ENCODE measurements at places on chromosomes 2 and 18.

DNA sequence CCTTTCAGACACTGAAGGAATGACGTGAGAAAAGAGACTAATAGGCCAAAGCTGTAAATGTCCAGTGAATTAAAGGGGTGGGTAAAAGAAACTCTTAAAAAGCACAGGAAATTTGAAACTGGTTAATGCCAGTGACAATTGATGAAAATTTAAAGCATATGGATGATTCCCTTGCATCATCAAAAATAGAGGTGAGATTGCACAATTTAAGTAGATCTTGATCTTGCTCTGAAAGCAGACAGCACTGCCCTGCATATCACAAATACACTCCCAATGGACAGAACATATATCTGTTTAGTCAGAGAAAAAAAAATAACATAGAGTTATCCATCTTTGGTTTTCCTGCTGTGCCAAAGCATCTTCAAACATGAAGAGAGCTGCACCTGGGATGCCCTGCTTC is 86.7 kb upstream of the UBE2E3 start:
- no peak for DNase-seq

GRCh38 chr2:100527440-100528015 is 35.3 kb upstream of the PDCL3 start:
- DNase-seq = no peak

DNA sequence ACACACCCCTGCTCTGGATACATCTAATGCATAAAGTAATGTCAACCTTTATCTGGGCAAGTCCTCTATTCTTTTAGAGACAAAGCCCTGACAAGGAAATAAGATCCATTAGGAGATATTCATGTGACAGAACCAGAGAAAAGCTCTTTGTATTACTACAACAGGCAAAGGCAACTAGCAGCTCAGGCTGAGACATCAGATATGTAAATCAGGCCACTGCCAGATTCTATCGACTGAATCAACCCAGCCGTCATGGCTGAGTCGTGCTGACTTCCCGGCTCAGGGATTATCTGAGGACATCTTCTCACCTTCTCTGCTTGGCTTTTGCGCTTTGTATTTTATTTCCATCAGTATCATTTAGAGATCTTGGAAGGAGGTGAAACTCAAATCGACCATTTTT is 294.5 kb downstream of the PLCL1 start:
- no peak for DNase-seq

DNA sequence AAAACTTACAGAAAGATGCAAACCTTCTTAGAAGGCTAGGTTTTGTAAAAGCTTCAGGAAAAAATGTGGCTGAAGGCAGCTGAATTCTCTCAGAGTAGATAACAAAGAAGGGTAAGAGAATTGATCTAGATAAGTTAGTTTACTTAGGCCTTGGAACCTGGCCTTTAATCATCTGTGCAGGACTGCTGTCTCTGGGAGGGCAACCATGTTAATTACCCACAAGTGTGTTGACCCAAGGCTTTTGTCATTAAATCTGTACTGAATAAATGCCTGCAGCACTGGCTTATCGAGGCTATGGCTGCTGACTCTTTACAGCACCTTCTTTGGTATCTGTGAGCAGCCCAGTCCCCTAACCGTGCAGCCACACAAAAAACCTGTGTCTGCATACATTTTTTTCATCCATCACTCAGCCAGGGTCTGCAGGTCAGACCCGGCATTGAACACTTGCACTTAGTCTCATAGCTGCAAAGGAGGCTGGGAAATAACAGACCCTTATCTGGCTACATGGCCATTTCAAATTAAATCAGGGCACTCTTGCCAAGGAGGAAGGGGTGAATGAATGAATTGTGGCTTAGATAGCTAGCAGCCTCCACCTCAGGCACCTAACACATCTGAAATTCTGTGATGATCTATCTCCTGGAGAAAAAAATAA is 120.2 kb upstream of the MSH2 start:
- DNase-seq = no peak

GRCh38 chr2:48600204-48600813 is 17.3 kb upstream of the GTF2A1L start:
- peak; percentile 35 for DNase-seq

GRCh38 chr2:20378891-20379519 is 28.4 kb upstream of the PUM2 start:
- DNase-seq = peak; percentile 86

Data from AG08396 (cell line).